ENCODE measurements at places on chromosomes 7 and 10. TPM values are rescaled to one million over a fixed set of nuclear protein-coding genes. Genes with fewer than 3 reads are reported as not detected.

The GDF10 gene
- 0.30 TPM for total RNA-seq

The ITPRID1 gene
- total RNA-seq, result not detected

The PRPS1L1 gene
- total RNA-seq, result not detected

The WASHC2C gene
- 33.8 TPM for total RNA-seq

The RGR gene
- total RNA-seq, result not detected

The ZSWIM8 gene
- 67.3 TPM for total RNA-seq

The EBLN1 gene
- not detected for total RNA-seq

The STRIP2 gene
- total RNA-seq, result 51.8 TPM

The CCDC172 gene
- total RNA-seq, result not detected

The RAPGEF5 gene
- 1.5 TPM for total RNA-seq

The C10orf143 gene
- total RNA-seq, result 4.0 TPM

The HSPB1 gene
- 127 TPM for total RNA-seq

- DNase-seq, result no peak
Observed at GRCh38 chr7:31850066-31850465, 163.1 kb downstream of the PPP1R17 start.

GRCh38 chr10:86678999-86679792 is 10.9 kb downstream of the LDB3 start:
- DNase-seq, result no peak

- DNase-seq, result no peak
Observed at GRCh38 chr10:101155896-101156295, 24.8 kb downstream of the TLX1 start.

GRCh38 chr7:78164459-78164858 is 365.9 kb downstream of the PHTF2 start:
- no peak for DNase-seq

GRCh38 chr7:54811041-54811845 is 52.2 kb upstream of the SEC61G start:
- DNase-seq, result no peak

DNA sequence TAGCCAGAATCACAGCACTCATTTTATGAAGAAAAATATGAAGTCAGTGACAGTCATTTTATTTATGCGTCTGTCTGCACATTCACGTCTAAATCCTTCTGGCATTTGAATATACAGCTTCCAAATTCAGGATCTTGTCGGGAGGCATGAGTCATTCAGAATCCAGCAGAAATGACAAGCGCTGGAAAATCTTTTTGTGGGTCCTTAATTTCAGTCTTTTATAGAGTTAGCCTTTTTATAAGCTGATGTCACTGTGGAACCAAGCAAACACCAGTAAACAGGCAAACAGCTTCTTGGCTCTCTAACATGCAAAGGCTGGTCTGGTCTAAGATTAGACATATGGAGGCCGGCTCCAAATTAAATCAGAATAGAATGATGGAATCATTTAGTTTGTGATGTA is 388.2 kb upstream of the TEX47 start:
- no peak for DNase-seq

DNA sequence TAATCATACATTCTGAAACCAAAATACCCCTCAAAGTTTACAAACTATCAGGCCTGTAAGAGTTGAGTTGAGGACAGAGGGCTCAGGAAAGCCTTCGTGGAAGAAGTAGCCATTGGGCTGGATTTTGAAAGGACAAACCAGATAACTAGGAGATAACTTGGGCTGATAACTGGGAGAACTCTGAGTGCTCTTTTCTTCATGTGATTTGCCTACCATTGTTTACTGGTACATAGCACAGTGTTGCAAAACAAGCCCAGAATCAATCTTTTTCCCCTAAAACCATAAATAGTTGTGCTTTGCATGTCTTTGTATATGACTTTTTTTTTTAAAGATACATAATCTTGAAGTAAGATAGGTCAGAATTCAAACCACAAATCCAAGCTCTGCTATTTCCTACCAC is 106.7 kb upstream of the ITGB1 start:
- no peak for DNase-seq

DNA sequence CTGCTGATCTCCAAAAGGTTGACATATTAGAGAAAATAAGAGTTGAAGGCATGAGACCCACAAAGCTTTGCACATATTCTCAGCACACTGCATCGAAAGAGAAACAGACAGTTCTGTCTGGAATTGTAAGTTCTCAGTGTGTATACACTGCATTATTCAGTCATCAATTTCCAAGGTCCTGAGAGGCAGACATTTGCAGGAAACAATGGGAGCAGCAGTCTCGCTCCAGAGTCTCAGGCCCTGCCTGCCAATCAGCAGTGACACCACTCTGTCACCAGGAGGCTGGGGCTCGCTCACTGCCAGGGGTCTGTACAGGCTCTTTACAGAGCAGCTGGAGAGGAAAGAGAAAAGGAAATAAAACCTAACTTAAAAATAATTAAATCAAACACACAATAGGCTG is 36.3 kb downstream of the JAZF1 start:
- no peak for DNase-seq

GRCh38 chr7:65812281-65812680 is 60.6 kb upstream of the VKORC1L1 start:
- DNase-seq, result no peak

DNA sequence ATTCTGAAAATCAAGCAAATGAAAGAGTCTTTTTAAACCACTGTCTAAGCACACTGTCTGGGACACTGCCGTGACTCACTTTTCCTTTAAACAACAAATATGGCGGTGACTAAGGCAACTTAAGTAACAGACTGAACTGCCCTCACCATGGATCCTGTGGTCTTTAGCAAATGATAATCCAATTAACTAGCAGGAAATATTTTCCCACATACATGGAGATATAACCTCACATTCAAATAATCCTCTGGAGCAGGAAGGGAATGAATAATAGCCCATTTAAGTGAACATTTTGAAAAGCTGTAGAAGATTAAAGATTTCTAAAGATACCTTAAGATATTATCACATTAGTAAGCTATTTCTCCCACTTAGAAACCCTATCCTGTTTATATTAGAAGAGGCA is 40.3 kb upstream of the LRRC17 start:
- no peak for DNase-seq

- DNase-seq, result no peak
Observed at GRCh38 chr10:82737549-82737948, 862.6 kb downstream of the NRG3 start.

- DNase-seq, result no peak
Observed at GRCh38 chr10:132595854-132596253, 58.3 kb downstream of the INPP5A start.

- no peak for DNase-seq
Observed at GRCh38 chr10:9137368-9137767, 1082.9 kb downstream of the GATA3 start.

DNA sequence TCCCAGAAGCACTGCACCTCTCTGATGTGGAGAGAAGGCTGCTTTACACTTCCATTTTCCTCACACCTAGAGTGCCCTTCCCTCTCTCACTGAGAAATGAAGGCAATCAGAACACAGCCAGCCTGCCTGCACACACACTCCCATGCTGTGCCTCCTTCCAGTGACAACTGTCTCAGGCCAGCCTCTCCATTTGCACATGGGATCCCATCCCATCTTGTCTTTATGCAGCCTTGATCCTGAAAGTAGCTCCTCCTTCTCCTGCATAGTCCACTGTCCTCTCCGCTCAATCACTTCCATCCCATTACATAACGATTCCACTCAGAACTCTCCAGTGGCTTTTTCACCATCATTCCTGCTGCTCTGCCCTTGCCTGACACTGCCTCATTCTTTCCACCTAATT is 203.7 kb upstream of the STK17A start:
- no peak for DNase-seq

DNA sequence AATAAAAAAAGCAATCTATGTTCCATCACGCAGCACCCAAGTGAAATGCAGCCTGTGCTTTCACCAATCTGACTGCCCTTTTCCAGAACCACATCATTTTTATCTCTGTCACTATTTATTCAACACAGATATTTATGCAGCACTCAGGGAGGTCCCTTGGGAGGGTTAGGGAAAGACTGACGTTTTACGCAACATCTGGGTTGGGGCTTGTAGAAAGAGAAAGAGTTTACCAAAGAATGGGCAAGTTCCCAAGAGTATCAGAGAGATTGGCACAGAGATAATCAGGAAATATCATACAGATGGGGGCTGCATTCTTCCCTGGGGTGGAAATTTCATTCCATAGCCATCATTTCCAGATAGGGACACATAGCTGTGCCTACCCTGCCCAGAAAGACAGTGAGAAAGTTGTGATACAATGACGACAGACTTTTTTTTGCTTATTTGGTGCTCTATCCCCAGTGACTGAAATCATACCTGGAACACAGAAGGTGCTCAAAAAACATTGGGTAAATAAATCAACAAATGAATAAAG is 474.2 kb downstream of the CALN1 start:
- no peak for DNase-seq

- DNase-seq, result no peak
Observed at GRCh38 chr7:134890246-134891240, 95.8 kb upstream of the AGBL3 start.

GRCh38 chr7:40073239-40073638 is 61.2 kb downstream of the MPLKIP start:
- DNase-seq, result no peak

- no peak for DNase-seq
Observed at GRCh38 chr7:95993380-95993779, 221.0 kb downstream of the DYNC1I1 start.

DNA sequence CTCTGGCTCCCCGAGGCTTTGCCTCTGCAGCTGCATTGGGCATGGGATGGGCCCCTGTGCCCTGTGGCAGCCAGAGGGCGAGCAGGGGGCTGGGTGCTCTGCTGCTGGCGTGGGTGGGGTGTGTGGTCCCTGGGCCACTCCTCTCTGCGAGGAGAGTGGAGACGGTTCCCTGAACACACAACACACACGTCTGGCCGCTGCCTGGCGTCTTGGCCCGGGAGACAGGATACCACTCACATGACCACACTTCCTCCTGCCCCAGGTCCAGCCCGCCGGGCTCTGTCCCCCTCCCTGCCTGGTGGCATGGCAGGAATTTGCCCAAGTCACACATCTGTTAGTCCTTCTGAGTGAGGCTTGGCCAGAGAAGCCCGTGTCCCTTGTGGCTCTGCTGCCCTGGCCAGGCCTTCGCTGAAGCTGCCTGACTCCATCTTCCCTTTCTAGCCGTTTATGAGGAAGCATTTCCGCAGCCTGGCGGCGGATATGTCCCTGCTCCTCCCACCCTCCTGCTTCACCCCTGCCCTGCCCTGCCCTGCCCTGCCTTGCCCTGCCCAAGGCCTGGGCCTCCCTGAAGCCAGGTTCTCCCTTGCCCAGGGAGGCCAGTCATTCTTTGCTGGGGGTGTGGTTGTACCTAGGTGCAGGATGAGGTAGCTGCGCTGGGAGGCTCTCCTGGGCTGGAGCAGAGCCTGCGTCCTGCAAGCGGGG is 3.0 kb downstream of the BRI3 start:
- peak; percentile 15 for DNase-seq

GRCh38 chr10:86779220-86780017 is 23.0 kb downstream of the BMPR1A start:
- no peak for DNase-seq

DNA sequence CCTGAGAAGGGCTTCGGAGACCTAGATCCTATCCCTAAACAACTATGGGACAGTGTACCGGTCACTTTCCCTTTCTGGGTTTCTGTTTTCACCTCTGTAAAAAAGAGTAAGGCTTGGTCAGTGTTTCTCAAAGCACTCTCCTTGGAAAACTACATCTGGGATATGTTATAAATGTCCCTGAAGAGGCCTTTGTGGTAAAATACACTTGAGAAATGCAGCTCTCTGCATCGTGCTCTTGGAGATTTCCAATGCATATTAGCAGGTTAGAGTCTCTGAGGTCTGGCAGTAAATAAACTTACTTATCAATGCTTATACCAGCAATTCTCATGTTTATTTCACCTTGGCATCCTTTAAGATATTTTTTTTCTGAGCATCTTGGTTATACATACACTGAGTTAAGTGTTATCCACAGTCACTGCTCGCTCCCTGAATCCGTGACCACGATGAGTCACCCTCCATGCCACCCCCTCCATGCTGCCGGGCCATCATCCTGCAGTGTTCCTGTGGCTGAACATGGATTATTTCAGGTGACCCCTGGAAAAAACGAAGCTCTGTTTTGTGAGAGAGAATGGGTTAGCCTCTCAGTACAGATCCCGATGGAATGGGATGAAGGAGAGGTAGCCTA is 3.3 kb upstream of the TBXAS1 start:
- DNase-seq, result no peak

- no peak for DNase-seq
Observed at GRCh38 chr7:77794000-77794399, 4.2 kb downstream of the TMEM60 start.

DNA sequence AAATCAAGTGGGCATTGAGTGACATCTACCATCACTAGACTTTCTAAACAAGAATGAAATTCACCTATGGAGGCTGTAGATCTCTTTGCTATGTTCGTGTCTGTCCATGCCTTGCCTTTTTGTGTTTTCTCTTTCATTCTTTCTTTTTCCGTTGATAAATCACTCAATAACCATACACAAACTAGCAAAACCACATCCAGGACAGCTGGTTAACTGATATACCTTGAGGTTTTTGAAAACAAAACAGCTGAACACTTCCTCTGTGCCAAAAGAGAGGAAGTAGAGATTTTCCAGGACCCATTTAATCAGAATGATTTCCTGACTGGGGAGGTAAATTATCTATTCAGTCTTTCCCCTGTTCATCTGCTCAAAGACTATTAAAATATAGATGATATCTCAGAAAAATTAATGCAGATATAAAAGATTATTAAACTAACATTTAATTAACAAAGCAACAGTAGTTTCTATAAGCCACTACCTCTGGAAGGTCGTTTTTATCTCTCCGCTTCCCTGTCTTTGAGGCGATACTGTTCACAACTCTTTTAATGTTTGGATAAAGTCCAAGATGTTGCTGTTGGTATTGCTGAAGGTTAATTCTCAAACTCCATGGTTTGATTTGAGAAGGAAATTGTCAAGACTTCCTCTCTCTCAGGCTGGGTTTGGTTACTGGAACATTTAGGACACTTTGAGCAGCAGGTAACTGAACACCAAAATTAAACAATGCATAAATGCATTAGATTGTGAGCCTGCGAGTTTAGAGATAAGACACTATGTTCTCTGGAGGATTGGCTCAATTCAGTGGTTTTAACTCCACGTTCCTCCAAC is 24.4 kb upstream of the C10orf67 start:
- DNase-seq, result no peak

- DNase-seq, result no peak
Observed at GRCh38 chr7:85292908-85293576, 106.2 kb upstream of the SEMA3D start.

- no peak for DNase-seq
Observed at GRCh38 chr10:80473692-80474596, 19.8 kb downstream of the TSPAN14 start.

- no peak for DNase-seq
Observed at GRCh38 chr10:49040601-49041000, 74.7 kb downstream of the VSTM4 start.

- peak; percentile 36 for DNase-seq
Observed at GRCh38 chr10:121598263-121599249, at the start of gene FGFR2. Gene FGFR2, minus strand, starts transcription at chr10:121598444. Its CDS starts 4,627 bp downstream, at chr10:121593817.

- DNase-seq, result no peak
Observed at GRCh38 chr7:132750530-132751217, 174.4 kb upstream of the PLXNA4 start.

DNA sequence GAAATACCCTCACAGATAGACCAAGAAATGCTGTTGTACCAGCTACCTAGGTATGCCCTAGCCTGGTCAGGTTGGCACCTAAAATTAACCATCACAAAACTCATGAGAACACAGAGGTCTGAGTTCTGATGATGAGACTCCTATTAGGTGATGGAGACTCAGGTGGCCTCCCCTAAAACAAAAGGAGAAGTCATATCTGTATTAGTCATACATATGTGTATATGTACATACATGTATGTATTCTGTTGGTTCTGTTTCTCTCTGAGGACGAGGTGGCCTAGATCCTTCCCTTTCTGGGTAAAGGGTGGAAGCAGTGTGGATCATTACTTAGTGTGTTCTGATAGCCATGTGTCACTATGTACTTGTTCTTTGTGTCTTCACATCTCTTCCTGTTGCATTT is 207.2 kb upstream of the PRSS1 start:
- DNase-seq, result no peak
